ENCODE measurements at places on chromosomes 2 and 18. TPM values are rescaled to one million over a fixed set of nuclear protein-coding genes. Genes with fewer than 3 reads are reported as not detected.

TDRD15 gene
- not detected for total RNA-seq

POLE4 gene
- 39.2 TPM for total RNA-seq

NAT8 gene
- total RNA-seq, result not detected

ATG16L1 gene
- 12.9 TPM for total RNA-seq

ASB18 gene
- total RNA-seq, result not detected
